Right renal cortex interstitium (tissue), 3 donors: ENCODE measurements at places on chromosomes 7 and 10.

GRCh38 chr7:24812305-24812945 lies 55.2 kb upstream of the GSDME start:
- peak; percentile 39 for DNase-seq

- no peak for DNase-seq
These were observed 433.2 kb upstream of the MGMT start for GRCh38 chr10:129033790-129034272.

DNA sequence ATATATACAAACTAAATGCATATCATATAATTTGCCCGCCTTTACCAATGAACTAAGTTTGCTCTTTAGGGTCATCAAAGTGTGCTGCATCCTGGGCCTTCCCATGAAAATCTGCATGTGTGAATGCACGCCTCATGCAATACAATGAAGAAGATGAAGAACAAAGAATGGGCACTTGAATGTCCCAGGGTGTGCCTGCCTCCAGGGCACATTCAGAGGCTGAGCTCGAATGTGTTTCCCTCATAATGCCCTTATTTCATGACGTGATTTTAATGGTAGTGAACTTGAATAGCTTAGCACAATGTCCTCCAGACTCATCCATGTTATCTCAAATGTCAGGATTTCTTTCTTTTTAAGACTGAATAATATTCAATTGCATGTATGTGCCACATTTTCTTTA lies 824.9 kb downstream of the TNS3 start:
- no peak for DNase-seq

DNA sequence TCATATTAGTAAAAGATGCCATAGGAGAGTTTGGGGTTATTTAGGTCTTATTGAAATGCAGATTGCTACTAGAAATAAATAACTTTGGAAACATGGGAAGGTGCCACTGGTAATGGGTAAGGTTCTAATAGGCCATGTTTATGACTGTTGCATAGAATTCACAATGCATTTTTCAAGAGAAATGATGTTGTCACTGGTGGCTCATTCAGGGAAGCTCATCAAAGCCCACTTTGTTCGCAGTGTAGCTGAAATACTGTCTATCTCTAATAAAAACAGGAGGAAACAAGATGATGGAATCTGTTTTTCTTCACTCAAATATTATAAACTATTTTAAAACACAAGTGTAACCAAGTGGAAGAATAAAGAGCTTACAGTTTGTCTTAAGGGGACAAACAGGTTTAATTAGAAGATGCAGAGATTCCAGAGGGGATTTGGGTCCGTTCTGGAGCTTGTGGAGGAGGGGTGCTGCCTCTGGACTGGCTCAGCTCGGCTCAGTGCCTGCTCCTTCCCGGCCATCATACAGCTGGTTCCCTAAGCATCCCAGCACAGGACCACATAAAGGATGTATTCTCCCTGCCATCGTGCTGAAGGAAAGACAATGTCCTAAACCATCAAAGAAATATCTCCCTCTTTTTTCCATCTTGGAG lies 20.4 kb downstream of the OPALIN start:
- DNase-seq = no peak

GRCh38 chr7:47992446-47992845 lies 13.0 kb upstream of the HUS1 start:
- DNase-seq = no peak

GRCh38 chr7:111958431-111958830 lies 247.8 kb downstream of the DOCK4 start:
- DNase-seq = no peak

DNA sequence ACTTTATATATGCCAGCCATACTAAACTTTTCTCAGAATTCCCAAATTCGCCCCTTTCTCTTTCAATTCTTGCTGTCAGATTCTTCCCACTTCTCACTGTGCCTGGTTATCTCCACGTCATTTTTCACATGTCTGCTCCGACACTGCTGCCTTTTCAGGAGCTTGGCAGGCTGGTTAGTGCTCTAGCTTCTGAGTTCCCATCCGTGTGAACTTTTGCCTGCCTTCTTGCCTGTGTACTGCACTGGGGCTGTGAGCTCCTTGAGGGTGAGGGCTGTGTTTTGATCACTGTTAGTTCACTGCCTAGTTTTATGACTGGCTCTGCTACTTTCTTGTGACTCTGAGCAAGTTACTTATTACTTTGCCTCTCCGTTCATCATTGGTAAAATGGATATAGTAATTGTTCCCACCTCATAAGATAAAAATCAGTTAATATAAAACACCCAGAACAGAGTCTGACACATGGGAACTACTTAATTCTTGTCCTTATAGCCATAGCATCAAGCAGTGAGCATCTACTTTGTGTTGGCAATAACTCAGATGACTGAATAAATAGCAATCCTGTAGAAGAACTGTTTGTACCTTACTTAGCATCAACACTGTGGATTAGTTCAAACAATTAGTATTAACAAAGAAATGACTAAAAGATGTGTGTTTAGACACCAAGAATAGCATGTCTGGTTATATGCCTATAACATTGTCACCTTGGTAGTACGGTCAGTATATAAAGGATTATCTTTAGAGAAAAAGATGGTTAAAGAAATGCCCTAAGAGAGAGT lies 5.5 kb downstream of the GSTO1 start:
- no peak for DNase-seq
